ENCODE measurements at places on chromosomes 12 and 14.

DNA sequence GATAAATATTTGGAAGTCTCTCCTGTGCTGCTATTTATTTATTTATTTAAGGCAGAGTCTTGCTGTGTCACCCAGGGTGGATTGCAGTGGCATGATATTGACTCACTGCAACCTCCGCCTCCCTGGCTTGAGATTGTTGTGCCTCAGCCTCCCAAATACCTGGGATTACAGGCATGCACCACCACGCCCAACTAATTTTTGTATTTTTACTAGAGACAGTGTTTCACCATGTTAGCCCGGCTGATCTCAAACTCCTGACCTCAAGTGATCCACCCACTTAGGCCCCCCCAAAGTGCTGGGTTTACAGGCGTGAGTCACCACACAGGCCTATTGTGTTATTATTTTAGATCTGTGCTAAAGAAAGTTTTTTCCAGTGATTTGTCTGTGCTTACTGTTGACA is 225.2 kb downstream of the CCER1 start:
- no peak for DNase-seq

DNA sequence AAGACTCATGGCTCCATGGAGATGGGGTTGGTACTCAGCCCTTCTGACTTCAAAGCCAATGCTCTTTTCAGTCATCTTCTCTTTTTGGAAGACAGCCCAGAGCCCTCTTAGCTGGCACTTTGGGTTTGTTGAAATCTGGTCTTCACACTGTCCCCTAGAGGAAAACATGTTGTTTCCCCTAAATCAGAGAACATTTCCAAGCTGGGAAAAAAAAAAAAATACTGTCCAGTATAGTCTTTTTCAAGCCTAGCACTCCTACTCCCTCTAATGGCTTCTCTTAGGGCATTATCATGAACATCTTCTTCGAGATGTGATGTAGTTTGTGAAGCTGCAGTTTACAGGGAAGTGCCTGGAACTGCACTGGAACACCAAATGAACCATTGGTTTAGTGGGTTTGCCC is 3.0 kb upstream of the ZC3H14 start:
- DNase-seq = no peak

DNA sequence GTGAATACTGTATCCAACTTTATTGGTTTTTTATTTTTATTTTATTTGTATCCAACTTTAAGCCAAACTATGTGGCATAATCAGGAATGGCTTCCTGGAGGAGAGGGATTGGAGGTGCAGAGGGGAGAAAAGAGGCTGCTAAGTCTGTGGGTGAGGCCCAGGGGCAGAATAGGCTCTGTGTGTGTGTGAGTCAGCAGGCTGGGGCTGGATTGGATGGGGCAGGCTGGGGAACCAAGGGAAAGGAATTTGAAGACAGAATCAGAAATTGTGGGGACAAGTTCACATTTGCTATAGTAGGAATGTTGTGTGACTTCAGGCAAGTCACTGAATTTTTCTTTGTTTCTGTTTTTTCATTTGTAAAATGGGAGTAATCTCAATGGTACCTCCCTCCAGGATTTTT is 12.8 kb upstream of the RILPL1 start:
- no peak for DNase-seq

- DNase-seq = peak; percentile 61
Measured at GRCh38 chr14:105363847-105364708, 34.3 kb upstream of the TEX22 start.

DNA sequence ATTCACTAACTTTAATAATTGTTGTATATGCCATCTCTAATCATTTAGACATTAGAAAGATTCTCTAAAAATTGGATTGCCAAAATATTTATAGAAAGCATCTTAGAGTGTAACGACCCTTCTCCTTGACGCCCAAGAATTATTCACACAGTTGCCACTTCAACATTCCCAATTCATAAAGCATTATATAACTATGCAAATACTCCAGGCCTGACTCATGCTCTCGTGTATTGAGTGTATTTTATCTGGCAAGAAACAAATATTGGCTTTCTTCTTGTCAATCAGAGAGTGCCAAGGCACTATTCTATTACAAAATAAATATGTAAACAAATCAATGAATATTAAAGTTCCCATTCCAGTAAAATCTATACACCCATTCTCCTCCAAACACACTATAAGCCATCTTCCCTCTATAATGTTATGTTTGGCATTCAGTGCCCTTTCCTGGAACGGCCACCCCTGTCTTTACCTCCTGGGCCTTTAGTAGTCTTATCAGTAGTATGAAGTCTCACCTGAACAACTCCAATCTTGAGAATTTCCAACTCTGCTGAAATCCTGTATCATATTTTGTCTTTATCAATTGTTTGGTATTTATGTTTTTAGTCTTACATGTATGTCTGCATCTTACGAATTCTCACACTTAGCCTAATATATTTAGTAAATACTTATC is 182.6 kb downstream of the PIK3C2G start:
- no peak for DNase-seq

DNA sequence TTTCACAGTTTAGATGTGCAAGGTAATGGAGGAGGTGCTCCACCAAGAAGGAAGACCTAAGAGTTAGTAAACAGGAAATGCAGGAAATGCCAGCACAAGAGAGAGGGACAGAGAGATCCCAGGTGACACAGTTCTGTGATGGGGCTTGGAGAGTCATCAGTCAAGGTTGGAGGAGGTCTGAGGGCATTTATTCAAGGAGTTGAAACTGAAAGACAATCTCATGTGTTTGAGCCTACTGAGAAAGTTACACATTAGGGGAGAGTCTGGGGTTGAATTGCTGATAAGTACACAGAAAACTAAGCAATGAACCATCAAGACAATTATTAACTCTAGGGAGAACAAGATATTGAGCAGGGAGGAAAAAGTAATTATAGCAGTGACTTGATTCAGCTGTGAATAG is 138.5 kb downstream of the ANO6 start:
- DNase-seq = no peak

DNA sequence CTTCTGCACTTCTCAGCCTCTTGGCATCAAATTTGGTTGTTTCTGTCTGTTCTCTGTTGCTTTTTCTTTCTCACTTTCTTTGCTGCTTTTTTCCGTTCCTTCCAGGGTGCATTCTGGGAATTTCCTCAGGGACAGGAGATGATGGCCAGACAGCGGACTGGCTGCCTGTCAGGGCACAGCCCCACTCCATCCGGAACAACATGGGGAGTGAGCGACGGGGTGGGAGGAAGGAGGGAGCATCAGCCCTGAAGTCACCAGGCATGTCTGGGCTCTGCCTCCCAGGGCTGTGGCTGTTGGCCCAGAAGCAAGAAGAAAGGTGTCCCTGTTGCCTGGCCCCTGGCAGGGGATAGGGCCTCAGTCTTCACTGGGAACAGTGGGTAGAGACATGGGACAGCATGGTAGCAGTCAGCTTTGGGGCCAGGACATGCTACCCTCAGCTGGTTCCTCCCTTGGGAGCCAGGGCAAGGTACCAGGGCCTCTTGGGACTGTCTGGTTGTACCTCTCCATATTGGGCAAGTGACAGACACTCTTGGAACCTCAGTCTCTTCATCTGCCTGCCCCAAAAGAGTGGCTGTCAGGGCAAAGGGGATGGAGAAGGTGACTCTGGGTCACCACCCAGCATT is 8.6 kb downstream of the PGF start:
- no peak for DNase-seq

GRCh38 chr14:105568859-105569766 is 42.7 kb downstream of the TMEM121 start:
- DNase-seq = no peak

DNA sequence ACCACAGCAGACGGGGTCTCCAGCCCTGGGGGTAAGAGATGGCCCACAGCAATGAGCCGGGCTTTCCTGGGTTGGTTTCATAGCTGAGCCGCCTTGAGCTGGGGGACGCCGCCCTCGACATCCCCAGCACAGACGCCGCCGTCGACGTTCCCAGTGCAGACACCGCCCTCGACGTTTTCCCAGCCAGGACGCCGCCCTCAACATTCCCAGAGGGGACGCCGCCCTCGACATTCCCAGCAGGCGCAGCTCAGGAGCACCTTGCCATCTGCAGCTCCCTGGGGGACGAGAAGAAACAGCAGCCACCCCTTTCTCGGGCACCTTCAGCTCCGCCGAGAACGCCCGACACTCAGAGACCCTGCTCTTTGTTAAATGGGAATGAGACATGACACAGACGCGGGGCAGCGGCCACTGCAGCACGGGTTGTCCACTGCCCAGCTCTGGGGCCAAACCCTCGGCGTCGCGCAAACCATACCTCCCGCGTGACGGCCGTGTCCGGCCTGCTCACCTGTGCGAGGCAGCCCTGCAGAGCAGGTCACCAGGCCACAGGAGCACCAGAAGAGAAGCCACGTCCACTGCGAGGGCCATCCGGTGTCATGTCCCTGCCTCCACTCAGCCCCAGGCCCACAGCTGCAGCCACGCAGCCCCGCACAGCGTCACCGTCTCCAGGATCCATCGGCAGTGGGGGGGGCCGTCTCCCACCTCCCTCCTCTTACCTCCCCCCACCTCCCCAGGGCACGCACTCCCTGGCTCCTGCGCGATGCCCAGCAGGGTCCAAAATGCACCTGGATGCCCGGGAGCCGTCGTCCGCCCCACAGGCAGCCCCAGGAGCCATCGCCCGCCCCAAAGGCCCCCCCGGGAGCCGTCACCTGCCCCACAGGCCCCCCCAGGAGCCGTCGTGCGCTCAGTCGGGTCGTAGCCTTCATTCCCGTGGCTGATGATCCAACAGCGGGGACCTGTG is 77.4 kb upstream of the GALNT9 start:
- peak; percentile 76 for DNase-seq

DNA sequence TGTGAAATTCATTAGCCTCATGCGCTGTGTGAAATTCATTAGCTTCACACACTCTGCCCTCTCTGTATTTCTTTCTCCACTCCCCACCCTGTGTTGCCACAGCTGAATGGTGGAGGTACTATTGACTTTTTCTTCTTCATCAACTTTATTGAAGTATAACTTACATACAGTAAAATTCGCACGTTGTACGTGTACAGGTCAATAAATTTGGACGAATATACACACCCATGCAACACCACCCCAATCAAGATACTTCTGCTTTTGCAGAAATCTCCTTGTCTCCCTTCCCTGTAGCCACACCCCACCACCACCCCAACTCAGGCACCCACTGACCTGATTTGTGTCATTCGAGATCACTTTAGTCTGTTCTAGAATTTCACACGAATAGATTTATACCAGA is 51.8 kb downstream of the FBXL14 start:
- DNase-seq = no peak

- no peak for DNase-seq
Measured at GRCh38 chr12:40033242-40033630, 72.6 kb downstream of the SLC2A13 start.

GRCh38 chr12:95553197-95553943 is 2.1 kb upstream of the USP44 start:
- DNase-seq = no peak

DNA sequence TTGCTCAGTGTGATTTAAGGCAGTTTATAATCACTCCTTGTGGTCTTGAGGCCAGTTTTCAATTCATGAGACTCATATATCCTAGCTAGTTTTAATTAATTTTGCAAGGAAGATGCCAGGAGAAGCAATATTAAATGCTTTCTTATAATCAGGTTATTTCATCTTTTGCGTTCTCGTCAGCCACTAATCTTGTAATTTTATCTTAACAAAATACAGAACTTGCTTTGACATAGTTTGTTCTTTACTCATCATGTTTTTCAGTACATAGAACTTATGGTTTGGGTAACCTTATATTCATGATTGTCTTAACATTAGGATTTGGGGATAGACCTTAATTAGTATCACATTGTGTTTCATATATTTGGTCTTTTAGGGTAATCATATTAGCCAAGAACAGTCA is 76.0 kb downstream of the LIN52 start:
- DNase-seq = no peak

GRCh38 chr14:71372411-71372838 is 465.2 kb downstream of the PCNX1 start:
- no peak for DNase-seq

DNA sequence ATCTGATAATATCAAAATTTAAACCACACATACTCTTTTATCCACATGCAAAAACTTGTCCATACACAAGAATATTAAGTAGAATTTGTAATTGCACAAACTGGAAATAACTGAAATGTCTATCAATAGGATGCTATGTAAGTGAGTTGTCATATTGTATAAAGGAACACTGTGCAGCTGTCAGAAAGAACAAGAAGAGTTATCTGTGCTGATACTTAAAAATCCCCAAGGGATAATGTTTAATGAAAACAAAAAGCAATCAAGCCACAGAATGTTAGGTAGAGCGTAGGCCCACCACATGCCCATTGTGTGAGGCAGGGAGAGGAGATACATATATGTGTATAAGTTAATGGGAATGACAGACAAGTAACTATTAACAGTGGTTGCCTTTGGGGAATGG is 25.9 kb upstream of the HIGD1C start:
- no peak for DNase-seq

- DNase-seq = no peak
Measured at GRCh38 chr14:70567791-70568190, 32.7 kb downstream of the MED6 start.

- no peak for DNase-seq
Measured at GRCh38 chr14:79062226-79062625, 892.1 kb downstream of the NRXN3 start.

DNA sequence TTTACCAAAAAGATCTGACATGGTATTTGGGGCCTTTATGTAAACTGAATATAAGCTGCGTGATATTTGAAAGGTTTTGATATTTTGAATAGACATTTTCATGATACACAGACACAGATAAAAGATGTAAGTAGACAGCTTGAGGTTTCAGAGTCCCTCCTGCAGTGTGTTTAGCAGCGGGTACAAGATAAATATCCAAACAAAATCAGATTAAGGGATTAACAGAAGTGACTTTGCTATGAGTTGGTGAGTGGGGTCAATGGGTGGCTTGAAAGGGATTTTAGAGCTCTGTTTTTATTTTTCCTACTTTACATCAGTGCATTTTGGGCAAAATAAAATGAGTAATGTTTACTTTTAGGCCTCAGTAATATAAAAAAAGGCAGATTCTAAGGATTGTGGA is 84.1 kb downstream of the IGF1 start:
- no peak for DNase-seq

DNA sequence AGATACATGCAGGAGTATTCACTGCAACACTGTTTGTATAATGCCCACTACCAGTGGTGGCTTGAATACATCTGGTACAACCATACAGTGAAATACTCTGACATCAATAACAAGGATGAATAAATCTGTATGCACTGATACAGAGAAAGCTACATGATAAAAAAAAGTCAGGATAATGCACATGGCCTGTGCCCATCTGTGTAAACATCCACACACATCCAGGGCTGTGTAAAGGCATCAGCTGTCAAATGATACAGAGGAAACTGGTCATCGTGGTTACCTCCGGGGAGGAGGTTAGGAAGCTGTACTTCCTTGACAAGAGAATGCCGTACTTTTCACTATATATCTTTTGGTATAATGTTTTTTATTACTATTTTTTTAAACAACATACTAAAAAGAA is 176.6 kb downstream of the FOXN3 start:
- DNase-seq = no peak

- DNase-seq = no peak
Measured at GRCh38 chr14:105193916-105194782, 13.0 kb upstream of the NUDT14 start.

GRCh38 chr12:124398578-124399227 is 103.8 kb downstream of the RFLNA start:
- DNase-seq = no peak

- DNase-seq = no peak
Measured at GRCh38 chr12:47813511-47814196, 6.0 kb downstream of the HDAC7 start.
